ENCODE measurements at places on chromosomes 7 and 10.

DNA sequence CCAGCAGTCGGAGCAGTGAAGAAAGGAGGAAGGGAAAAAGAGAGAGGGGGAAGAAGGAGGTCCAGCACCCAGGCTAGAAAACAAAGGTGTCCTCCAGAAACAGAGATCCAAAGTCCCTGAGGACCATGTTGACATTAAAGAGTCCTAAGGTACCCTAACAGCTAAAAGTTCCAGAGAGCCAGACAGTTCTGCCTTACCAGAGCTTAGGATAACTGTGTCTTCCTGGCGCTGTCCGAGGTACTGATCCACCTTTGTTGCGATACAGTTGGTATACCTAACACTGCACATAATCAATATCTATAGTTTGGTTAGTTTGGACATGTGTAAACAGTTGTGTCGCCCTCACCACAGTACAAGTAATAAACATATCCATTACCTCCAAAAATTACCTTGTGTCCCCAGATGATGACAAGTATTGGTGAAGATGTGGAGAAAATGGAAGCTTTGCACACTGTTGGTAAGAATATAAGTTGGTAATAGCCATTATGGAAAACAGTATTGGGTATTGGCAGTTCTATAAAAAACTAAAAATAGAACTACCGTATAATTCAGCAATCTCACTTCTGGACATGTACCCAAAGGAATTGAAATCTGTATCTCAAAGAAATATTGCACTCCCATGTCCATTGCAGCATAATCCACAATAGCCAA is 59.8 kb downstream of the GRID1 start:
- peak; percentile 20 for DNase-seq

GRCh38 chr10:20954519-20954918 is 57.4 kb upstream of the NEBL start:
- peak; percentile 6 for DNase-seq

DNA sequence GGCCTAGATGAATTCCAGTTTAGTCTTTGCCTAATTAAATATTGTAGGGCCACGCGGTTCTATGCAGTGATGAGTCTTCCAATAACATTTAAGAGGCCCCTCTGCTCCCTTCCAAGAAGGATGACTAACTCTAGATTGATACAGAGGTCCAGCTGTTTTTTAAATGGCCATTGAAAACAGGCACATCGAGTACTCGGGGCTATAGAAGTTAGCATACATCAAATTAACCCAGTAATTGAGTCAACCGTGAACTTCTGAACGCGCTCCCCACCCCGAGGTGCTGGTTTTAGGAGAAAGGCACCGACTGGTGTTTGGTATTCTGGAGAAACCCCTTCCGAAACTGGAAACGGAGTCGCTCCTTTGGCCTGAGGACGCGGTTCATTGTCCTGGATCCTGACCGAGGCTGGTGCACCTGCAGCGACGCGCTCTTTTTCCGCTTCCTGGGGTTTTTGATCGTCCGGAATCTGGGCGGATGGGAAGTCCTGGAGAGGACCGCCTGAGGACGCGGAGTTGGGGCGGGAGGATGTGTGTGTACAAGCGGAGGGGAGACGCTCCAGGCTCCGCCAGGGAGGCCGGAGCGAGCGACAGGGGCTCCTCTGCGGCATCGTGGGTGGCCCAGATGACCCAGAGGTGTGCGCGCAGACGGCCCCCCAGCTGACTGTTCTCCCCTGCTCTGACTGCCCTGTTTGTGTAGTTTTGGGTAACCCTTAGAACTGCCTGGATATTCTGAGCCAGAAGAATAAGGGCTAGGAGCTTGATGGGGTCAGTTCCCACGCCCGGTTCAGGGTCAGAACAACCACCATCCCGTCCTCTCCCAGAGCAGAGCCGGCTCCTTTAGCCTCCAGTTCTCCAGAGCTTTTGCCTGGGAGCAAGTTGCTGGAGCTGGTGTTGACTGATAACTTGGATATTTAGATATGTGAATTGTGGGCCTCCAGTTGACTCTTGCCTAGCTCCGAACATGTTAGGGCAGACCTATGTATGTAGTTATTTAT is 711 bp downstream of the FAM221A start:
- peak; percentile 45 for DNase-seq

DNA sequence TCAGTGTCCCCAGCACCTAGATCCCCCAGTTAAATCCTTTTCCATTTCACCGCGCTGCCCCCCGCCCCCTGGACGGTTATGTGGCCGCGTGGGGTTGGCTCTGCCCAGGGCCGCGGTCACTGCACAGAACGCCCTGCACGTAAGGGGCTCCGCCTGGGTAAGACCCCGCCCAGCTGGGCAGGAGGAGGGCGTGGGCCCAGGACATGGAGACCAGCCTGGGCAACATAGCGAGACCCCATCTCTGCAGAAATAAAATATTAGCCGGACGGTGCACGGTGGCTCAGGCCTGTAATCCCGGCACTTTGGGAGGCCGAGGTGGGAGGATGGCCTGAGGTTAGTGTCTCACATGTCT is 650 bp upstream of the ZFAND2A start:
- DNase-seq, result peak; percentile 44

GRCh38 chr10:119139464-119140067 is 25.9 kb downstream of the SFXN4 start:
- peak; percentile 28 for DNase-seq

DNA sequence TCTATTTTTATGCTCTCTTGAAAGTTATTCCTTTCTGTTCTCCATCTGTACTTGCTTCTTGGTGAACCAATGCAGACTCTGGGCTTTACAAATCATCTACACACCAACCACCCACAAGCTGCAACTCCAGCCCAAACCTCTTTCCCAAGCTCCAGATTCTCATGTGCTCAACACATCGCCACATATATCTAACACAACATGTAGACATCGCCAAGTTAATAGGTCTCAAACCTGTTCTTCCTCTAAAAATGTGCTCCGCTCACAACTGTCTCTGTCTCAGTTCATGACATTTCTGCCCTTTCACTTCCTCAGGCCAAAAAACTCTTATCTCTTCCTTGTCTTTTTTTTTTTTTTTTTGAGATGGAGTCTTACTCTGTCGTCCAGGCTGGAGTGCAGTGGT is 95.7 kb upstream of the EEPD1 start:
- no peak for DNase-seq

DNA sequence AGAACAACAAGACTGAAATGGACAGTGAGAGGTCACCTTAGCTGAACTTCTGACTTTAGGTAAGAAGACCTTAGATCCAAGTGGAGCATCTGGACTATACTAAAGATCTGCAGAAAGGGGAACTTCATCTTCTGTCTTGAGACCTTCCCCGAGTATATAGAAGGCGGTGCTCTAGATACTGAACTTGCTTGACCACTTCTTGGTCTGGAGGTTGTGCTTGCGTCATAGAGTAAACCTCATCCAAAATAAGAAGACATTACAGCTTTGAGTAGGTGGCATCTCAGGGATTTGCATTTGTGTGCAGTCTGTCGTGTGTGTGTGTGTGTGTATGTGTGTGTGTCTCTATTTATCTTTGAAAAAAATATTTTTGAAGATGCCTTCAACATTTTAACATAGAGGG is 157.5 kb downstream of the CHN2 start:
- no peak for DNase-seq

DNA sequence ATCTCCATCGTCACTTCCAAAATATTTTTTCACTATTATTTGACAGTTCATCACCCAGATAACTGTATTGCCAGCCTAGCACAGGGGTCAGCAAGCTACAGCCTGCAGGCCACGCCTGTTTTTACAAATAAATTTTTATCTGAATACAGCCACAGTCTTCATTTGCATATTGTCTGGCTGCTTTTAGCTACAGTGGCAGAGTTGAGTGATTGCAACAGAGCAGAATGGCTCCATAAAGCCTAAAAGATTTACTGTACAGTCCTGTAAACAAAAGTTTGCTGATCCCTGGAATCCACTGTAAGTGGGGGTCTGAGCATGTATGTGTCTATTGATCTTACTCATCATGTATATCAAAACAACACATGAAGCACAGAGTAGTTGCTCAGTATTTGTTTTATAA is 45.9 kb upstream of the GNAI1 start:
- no peak for DNase-seq

DNA sequence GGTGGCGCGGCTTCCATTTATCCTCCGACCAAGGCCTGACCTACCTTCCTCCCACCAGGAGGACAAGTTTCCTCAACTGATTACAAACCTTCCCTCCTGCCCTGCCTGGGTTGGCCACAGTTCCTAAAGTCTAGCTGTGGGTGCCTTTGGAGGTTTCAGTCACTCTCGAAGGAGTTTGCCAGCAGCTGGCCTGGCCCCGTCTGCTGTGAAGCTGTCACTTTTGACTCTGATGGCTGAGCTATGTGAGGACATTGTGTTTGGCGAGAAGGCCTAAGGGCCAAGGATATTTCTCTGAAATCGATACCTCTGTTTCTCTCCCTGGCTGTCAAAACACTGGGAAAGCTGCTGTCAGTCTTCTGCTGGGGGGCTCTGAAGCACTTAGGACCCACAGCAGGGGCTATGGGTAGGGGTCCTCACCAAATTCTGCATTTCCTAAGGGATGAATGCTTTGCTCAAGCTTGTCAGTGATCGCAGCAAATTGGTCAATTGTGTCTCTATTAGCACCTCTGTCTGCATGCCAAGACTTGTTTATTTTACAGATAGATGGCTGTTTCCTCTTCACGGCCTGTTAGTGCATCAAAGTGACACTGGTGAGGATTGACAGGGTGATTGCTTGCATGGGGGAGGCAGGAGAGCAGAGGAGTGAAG is 31.9 kb upstream of the SAMD8 start:
- DNase-seq, result no peak

DNA sequence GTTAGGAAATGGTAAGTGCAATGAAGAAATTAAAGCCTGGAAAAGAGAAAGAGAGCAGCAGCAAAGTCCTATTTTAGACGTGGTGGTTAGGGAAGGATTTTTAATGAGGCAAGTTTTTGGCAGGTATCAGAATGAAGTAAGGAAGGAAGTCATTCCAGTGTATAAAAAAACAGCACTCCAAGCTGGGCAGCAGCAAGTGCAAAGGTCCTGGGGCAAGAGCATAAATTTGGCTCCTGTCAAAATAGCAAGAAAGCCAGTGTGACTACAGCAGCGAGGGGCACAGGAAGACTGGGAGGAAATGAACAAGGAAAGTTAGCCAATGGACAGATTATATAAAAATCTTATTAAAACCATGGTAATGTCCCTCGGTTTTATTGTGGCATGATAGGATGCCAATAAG is 90.2 kb downstream of the PPP1R3A start:
- no peak for DNase-seq

DNA sequence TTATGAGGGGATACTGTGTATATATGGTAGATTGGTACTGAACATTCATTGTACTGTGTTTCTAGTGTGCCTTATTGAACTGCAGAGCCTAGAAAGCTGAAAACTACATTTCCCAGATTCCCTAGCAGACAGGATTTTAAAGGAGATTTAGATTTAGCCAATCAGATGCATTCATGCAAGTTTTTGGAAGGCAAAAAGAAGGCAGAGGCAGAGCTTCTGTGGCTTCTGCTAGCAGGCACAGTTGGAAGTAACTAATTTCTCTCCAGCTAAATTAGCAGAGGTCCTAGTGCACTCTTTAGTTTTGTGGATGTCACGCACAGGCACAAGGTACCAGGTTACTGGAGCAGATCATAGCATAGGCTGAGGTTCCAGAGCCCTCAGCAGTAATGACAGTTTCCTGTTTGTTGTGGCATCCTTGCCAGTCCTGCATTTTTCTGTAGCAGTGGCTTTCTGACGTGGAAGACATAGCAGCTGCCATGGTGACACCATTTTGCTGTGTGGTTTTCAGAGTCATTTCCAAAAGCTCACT is 83.7 kb upstream of the CCDC71L start:
- DNase-seq, result no peak

GRCh38 chr7:26042237-26042636 is 109.8 kb upstream of the NFE2L3 start:
- DNase-seq, result no peak

DNA sequence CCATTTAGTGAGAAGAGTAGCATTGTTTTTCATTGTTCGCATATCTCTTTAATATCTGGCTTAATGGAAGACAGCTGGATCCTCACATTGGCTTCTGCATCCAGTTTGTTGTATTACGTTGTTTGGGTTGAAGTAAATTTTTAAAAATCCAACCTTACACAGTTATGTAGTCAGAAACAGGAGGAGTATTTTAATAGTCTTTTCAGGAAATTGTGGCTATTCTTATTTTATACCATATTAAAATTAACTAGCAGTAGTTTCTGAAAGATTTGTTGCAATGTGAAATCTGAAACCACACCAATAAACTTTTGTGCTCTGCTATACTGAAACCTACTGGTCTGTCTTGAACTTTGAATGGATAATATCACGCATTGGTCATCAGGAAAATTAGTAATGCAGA is 27.9 kb downstream of the MYPN start:
- DNase-seq, result peak; percentile 65

- no peak for DNase-seq
These were observed 42.2 kb downstream of the MPLKIP start for GRCh38 chr7:40092182-40092581.

DNA sequence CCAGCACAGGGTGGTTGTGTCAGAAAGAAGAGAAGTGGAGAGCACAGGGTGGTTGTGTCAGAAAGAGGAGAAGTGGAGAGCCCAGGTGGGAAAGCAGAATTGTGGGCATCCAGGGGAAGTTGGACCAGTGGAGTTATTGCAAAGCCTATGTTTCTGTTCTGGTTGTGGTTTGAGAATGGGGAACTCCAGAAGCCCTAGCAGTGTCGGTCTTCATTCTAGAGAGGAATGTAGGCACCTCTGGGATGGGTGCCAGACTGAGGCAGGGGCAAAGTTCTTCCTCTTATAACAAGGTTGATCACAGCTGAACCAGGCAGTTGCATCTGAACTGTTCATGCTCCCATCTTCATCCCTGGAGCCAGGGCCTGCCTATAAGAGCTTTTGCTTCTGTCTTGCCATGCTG is 954 bp downstream of the FSCN3 start:
- no peak for DNase-seq

- DNase-seq, result peak; percentile 98
These were observed 588.0 kb downstream of the CALN1 start for GRCh38 chr7:71824006-71824760.

DNA sequence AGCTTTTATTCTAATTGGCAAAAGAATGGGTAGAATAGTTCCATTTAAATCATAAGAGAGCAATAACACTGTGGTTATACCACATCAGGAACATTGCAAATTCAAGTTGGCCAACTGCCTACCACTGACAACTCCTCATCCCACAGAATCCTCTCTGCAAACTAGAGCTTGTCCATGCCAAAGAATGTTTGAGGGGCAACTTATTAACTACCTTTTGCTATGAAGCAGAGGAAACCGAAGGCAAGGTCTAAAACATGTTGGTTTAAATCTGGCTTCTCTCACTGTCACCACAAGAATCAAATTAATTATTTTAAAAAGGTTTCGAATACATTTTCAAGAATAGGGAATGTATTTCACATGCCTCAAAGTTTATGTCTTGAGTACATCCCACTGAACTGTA is 36.0 kb downstream of the RHOBTB1 start:
- DNase-seq, result no peak

DNA sequence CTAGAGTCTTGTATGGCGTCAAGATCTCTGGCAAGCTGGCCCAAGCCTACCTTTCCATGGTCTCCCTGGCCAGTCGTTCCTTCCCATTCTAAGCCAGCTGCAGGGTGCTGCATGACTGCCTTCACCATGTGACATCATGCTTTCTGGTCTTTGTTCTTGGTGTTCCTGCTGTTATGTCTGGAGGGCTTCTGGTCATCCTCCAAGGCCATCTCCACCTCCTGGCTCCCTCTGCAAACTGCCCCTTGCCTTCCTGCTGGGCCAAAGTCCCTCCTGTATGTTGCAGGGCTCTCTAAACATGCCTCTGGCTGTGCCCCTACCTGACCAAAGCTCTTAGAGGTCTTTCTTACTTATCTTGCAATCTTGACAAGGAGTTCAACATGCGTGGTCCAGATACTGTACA is 44.4 kb upstream of the SHH start:
- no peak for DNase-seq
